ENCODE measurements at places on chromosomes 4 and X. TPM values are rescaled to one million over a fixed set of nuclear protein-coding genes. Genes with fewer than 3 reads are reported as not detected.

BRS3 gene
- polyA plus RNA-seq = 0.10 TPM

GPM6B gene
- polyA plus RNA-seq = 16.0 TPM

GRCh38 chr4:637536-638280 lies 12.3 kb downstream of the PDE6B start:
- no peak for DNase-seq

DNA sequence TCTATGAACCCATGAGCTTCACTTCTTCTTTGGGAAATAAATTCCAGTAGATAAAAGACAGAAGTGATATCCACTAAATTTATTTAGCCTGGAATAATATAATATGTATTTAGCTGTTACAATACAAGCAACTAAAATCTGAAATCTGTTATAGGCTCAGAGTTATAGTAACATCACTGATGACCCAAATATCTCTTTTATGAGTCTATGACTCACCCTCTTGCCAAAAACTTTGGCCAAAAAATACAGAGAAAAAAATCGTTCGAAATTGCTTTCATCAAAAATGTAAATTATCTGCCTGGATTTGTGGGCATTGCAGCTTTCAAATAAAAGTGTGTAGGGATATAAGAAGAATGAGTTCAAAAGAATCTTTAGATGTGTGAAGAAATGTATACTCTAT lies 89.4 kb upstream of the DKK2 start:
- DNase-seq = no peak

DNA sequence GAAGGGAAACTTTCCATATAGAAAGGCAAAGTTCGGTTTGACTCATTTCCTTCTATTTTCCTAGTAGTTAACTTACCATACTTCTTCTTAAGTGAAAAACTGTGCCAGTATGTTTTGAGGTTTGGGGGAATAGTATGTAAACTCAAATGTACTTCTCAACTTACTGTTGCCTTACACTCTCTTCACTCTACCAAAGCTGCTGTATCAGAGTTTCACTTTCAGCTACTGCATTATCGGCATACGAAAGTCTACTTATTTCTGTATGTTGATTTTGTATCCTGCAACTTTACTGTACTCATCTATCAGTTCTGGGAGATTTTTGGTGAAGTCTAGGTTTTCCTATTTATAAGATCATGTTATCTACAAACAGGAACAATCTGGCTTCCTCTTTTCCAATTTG lies 932.7 kb downstream of the FAT4 start:
- no peak for DNase-seq

- no peak for DNase-seq
Measured at GRCh38 chr4:98151145-98151924, 8.1 kb upstream of the STPG2 start.

GRCh38 chr4:142164767-142165500 lies 528.6 kb downstream of the IL15 start:
- DNase-seq = no peak

DNA sequence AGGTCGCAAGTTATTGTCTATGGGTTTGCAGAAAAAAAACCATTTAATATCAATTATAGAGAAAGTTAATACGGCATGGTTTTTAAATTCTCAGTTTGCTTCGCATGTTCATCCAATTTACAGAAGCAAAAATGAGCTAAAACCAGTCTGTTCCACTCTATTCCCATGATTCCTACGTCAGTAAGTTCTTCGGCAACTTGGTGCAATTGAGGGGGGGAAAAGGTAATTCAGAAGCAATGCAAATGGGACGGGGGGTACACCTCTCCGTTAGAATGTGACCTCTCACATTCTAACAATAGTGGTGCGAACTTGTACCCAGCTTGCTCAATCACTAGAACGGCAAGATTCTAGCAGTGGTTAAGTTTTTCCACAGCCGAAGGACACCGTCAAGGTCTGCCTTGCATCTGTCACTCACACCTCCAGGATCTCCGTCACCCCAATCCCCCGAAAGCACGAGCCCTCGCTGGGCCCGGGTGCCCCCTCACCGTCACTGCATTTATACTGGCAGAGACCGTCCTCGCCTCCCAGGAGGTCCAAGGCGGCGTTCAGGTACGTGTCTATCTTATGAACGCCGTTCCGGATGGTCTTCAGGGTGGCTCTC lies 653 bp downstream of the PLA2G12A start:
- no peak for DNase-seq

DNA sequence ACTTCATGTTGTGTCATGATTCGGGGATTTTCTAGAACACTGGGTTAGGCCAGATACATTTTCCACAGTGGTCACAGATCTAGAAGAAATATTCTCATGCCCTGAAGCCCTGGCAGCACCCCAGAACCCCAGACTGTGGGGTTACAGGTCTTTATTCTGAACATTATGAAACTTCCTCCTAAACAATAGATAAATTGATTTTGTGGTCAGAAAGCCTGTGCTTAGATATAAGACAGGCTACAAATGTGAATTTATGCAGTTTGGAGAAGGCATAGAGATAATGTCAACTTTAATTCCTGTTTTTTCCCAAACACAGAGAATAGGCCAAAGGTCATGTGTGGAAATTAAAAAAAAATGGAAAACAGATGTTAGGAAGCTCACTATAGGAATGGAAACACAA lies 492.9 kb downstream of the SPRY1 start:
- no peak for DNase-seq

- DNase-seq = no peak
Measured at GRCh38 chr4:182662551-182662950, 254.6 kb downstream of the DCTD start.

Measured in urinary bladder (tissue), 4 donors.